Fibroblast of mammary gland (primary cell): ENCODE measurements at places on chromosomes 7 and 10.

- DNase-seq, result no peak
These were observed 25.7 kb upstream of the PLA2G12B start for GRCh38 chr10:72980348-72980747.

DNA sequence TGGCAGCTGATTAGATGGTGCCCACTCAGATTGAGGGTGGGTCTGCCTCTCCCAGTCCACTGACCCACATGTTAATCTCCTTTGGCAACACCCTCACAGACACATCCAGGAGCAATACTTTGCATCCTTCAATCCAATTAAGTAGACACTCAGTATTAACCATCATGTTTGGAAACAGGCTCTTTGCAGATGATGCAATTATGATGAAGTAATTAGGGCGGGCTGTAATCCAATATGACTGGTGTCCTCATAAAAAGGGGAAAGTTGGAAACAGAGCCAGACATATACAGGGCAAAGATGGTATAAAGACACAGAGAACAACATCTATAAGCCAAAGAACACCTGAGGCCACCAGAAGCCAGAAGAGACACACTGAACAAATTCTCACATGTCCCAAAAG lies 658.6 kb downstream of the CCSER2 start:
- no peak for DNase-seq

GRCh38 chr7:112571852-112572607 lies 91.2 kb downstream of the LSMEM1 start:
- no peak for DNase-seq

- no peak for DNase-seq
These were observed 39.2 kb downstream of the CH25H start for GRCh38 chr10:89167915-89168314.

- no peak for DNase-seq
These were observed 578.5 kb downstream of the GALNT17 start for GRCh38 chr7:71710442-71710841.

DNA sequence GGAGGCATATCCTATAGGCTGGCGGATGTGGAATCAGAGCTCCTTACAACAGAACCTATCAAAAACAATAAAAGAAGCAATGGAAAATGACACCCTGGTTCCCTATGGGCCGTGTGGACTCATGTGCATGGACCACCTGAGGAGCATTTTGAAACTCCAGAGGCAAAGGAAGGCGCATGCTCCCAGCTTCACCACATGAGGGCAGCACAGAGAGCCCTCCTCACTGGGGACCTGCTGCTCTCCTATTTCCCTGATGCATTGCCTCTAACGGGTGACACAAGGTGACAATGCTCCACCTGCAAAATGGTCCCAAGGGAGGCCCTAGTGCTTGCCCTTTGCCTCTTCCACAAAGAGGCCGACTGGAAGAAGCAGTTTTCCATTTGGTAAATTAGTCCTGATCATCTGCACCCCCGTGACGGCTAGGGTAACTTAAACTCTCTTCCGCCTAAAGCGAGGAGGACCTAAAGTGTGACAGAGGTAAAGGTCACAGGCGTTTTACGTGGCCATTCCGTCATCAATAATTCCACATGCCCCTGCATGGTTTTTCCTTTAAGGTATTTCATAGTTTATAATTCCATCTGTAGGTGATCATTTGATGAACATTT lies 67.7 kb downstream of the GPAM start:
- peak; percentile 28 for DNase-seq

DNA sequence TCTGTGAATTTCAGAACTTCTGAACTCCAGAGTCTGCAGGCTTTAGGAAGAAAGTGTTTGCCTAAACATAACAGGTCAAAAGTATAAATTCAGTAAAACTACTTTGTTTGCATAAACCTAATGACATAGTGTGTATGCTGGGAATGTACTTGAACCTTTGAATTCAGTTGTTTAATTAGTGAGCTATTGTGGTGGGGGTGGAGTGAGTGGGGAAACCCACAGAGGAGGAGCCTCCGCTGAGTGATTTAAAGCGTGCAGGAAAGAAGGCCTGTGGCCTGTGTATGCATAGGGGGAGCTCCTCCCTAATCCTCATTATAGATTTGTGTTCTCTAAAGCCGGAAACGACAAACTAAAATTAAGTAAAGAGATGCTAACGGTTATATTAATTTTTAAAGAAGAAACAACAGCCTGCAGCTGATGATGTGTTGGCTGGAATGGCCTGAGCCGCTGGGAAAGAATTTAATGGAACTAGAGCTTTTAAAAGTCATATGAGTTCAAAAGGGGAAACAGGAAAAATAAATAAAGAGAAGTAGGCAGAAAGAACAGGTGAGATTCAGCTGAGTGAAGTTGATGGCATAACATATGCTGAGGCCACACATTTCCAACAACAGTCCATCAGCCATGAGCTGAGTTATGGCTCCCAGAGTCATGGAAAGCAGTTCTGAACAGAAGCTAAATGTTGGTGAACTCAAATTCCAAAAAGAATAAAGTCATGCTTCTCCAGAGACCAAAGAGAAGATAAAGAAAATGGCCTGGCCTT lies 595.0 kb downstream of the GRM8 start:
- DNase-seq, result no peak

DNA sequence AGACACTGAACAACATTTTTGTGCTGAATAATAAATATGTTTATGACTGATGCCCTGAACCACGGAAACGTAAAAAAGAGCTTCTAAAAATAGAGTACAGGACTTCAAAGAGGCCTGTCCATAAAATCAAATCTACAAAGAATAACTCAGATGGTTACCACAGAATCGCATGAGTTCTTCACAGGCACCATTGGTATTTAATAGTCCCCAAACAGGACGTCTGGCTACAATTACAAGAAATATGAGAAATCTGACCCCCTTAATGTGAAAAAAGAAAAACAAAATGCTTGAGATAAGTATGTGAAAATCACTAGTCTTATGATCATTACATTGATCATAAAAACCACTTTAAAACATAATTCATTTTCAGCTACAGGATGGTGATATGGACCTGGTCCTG lies 20.8 kb downstream of the CYTH3 start:
- DNase-seq, result no peak

- DNase-seq, result no peak
These were observed 60.9 kb downstream of the SEM1 start for GRCh38 chr7:96648784-96649183.

GRCh38 chr10:124691421-124692099 lies 52.6 kb downstream of the FAM53B start:
- no peak for DNase-seq

GRCh38 chr10:74827045-74827441 lies 643 bp downstream of the KAT6B start:
- no peak for DNase-seq

GRCh38 chr7:105656922-105657521 lies 75.7 kb upstream of the EFCAB10 start:
- peak; percentile 43 for DNase-seq

DNA sequence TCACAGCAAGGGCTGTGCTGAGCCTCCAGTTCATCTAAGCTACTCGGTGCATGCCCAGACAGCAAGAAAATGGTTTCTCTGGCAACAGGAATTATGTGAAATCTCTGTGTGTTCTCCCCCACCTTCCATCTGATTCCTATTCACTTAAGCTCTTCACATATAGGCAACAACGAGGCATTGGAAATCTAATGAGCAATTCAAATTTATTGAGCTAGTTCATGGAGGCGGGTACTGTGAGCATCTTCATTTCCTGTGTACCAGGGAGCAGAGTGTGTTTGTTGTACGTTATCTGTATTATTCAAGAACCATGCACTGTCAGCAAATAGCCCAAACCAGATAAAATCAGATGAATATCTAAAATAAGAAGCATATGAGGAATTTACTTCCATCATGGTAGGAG lies 739.1 kb downstream of the MAGI2 start:
- no peak for DNase-seq

DNA sequence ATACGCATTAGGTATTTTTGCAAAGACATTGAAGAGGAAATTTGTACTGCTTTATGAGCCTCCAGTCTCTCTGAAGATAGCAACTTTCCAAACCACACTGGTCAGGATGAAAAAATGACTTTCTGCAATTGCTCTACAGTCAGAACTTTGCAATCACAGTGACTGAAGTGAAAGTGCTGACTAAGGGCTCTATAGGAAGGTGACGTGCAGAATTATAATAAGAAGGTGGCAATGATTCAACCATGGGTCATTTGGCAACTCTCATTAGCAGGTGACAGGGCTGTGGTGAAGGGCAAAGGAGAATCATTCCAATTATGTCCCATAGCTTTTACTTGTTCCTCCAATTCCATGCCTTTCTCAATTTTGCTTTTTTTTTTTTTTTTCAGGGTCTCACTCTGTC lies 311.0 kb downstream of the ANKRD30A start:
- no peak for DNase-seq

- peak; percentile 32 for DNase-seq
These were observed 90.7 kb downstream of the NHLRC2 start for GRCh38 chr10:113945075-113945686.

DNA sequence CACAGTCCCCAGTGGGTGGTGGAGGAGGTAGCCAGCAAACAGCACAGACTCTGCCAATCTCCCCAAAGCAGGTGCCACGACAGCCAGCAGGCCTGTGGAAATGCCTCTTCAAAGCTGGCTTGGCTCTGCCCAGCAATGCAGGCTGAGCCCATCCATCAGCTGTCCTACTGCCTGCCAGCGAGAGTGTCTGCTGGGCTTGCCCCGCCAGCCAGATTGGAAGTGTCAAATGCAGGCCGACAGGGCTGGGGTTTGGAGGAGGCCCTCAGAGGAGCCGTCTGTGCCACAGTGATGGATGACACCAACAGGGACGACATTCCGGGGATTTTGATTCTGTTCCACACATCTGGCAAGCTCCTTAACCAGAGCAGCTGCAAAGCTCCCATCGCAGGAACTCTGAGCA lies 16.7 kb downstream of the HABP2 start:
- no peak for DNase-seq

DNA sequence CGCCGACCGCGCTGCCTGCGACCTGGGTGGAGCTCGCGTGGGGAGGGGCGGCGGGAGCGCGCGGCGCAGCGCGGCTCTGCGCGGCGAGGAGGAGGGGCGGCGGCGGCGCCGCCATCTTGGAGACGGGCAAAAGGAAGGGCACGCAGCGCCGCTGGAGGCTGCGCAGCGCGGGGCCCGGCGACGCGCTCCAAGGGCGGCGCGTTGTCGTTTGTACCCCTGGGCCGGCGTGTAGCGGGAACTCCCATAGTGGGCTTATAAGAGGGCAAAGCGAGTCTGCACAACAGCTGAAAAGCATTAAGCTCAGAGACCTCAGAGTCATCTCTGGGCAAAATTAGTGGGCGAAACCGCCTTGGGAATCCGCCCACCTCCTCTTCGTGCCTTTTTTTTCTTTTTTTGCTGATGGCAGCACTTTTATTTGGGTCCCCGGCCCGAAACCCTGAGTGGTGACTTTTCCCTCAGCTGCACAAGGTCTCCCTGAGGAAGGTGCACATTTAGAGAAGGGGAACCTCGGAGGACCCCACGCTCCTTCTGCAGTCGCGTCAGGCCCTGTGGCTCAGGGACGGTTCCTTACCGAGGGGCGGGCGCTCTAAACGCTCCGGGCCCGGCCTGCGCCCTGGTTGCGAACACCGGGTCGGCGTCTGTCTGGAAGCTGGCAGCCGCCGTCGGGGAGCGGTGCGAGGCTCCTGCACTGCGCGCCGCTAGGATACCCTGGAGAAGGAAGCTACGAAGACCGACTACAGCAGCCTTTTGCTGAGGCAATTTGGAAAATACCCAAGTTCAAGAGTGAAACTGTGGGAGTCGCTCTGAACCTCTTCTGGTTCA lies 428 bp upstream of the MCMBP start:
- peak; percentile 74 for DNase-seq

- DNase-seq, result peak; percentile 84
These were observed 93.0 kb downstream of the HGF start for GRCh38 chr7:81676813-81677212.

DNA sequence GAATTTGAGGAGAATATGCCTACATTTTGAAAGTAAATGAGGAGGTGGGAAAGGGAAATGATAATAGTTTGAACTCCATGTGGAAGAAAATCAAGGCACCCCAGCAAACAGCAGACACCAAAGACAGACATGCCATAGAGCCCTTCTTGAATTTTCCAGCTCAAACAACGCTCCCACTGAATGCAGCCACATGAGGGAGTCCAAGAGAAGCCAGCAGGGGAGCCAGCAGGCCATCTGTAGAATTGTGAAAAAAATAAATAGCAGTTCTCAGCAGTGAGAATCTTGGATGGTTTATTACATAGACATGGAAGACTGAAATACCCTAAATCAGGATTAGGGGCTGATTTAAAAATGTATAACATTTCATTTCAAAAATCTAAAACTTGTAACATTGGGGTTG lies 1567.3 kb upstream of the LRRTM3 start:
- no peak for DNase-seq

DNA sequence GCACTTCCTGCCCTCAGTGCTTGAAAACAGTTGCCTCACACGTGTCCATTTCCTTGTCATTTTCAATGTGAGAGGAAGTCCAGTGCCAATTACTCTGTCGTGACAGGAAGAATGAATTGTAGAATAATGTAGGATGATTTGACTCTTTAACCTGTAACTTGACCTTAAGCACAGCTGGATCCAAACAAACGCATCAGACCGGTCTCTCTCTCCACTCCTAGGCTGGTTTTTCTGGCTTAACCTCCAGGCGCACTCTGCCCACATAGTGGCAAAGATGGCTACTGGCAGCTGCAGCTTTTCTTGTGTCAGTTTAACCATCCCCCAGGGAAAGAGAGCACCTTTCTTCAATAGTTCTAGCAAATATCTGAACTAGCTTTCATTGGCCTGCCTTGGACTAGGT lies 29.4 kb upstream of the PNLIPRP3 start:
- no peak for DNase-seq

GRCh38 chr7:149595541-149595940 lies 97.9 kb upstream of the ZNF746 start:
- no peak for DNase-seq

GRCh38 chr10:58087896-58088295 lies 179.8 kb downstream of the IPMK start:
- DNase-seq, result no peak

DNA sequence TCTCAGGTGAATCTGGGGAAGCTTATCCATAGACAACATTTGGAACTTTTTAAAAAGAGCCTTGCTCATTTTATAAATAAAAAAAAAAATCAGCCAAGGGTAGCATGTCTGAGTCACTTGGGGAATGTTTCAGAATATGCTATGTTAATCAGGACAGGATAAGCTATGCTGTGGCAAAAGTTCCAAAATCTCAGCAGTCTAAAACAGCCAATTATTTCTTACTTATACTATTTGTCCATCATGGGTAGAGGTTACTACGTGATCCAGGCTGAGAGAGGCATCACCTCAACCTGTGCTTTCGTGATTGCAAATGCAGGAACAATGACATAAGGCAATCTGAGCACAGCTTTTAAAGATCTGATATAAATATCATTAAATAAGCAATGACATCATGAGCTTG lies 6.5 kb downstream of the SLC13A1 start:
- no peak for DNase-seq

- no peak for DNase-seq
These were observed 6.1 kb upstream of the TBRG4 start for GRCh38 chr7:45117582-45117981.

- no peak for DNase-seq
These were observed 10.3 kb upstream of the LRRC27 start for GRCh38 chr10:132321726-132322125.
